ENCODE measurements at places on chromosomes 1 and 21.

DNA sequence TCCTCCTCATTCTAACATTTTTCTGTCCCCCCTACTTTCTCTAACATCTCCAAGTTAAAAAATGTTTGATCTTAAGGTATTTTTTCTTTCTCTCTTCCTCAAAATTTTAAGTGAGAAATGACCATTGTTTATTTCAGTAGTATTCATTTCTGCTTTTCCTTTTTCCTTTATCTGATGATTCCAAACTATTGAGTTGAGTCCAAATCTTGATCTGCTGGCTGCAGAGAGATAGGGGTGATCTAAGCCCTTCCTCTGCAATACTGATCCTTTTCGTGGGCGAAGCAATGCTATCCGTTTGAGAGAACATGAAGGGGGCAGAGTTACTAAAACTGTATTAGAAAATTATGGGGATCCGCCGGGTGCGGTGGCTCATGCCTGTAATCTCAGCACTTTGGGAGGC, 516 bp upstream of the NMNAT2 start:
- no peak for DNase-seq

- DNase-seq, result no peak
Measured at GRCh38 chr1:64873576-64873975, 92.8 kb downstream of the JAK1 start.

- peak; percentile 58 for DNase-seq
Measured at GRCh38 chr1:53982034-53982762, 35.8 kb downstream of the LDLRAD1 start.

GRCh38 chr1:81208441-81208840, 592.3 kb upstream of the ADGRL2 start:
- peak; percentile 57 for DNase-seq

DNA sequence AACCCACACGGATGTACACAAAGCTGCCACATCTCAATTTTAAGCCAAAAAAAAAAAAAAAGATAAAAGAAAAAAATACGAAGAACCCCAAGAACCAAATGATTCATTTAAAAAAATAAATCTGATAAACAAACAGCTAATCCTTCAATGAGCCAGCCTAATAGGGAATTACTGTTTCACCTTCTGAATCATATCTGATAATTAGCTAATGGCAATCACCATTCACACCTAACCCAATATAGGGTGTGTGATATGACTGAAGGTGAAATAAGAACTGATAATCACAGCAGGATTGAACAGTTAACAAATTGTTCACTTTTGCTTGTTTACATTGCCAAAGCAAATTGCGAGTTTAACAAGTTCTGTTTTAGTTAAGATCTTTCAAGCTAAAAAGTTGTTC, 61.4 kb downstream of the LAMC2 start:
- no peak for DNase-seq

GRCh38 chr1:229340496-229340895, 2.4 kb downstream of the CCSAP start:
- no peak for DNase-seq

GRCh38 chr1:869499-870244, 54.1 kb upstream of the SAMD11 start:
- peak; percentile 75 for DNase-seq

DNA sequence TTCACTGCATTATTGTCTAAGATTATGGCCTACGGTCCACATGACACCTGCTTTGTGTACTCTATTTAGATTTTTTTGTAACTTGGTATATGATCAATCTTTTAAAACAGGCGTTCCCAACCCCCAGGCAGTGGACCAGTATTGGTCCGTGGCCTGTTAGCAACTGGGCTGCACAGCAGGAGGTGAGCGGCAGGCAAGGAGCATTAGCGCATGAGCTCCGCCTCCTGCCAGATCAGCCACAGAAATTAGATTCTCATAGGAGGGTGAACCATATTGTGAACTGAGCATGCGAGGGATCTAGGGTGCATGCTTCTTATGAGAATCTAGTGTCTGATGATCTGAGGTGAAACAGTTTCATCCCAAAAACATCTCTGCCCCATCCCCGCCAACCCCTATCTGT, 228.4 kb upstream of the NR5A2 start:
- DNase-seq, result no peak

DNA sequence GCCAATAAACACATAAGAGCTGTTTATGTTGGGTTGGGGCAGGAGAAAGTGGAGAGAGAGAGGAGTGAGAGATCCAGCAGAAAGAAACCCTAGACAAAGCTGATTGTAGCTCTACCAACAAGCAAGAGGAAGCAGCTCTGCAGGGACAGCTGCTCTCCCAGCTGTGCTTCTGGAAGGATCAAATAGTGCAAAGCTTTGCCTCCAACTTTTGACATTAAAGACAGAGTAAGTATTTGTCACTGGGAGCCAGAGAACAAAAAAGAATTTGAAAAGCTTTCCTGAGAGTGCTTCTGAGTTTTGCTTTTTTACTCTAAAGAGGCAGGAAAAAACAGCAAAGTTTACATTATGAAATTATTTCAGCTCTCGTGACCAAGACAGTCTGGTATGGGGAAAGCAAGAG, 28.5 kb upstream of the C1orf198 start:
- DNase-seq, result no peak

DNA sequence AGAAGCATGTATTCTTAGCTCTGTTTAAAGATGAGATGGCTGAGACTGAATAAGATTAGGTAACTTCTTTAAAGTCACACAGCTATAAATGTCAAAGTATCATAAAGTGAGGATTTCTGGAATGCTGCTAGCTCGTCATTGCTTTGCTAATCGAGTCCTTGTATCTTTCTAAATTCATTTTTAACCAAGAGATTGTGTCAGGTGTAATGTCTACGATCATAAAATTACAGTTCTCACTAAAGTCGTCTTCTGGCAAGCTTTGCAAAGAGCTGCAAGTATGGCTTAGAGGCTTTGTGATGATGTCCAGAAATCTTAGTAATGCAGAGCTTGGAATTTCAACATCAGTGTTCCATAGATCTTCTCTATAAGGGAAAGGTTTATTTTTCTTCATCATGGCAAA, 569.8 kb downstream of the LMO4 start:
- DNase-seq, result no peak

DNA sequence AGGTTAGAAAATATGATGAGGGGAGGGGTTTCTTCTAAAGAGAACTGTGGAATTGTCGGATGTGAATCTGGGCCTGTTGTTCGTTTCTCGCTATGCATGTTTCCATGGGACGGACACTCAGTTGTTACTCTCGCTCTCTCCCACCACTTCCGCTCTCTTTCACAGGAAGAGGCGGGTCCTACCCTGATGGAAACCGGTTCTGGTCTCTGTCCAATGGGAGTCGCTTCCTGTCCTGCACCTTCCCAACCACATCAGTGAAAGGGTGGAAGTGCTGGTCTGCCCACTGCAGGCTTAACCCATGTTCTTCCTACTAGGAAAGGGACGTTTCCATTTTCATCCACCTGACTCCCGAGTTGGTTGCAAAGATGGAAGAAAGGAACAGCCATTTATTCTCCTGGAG, 119.4 kb downstream of the KCNJ15 start:
- DNase-seq, result peak; percentile 36

DNA sequence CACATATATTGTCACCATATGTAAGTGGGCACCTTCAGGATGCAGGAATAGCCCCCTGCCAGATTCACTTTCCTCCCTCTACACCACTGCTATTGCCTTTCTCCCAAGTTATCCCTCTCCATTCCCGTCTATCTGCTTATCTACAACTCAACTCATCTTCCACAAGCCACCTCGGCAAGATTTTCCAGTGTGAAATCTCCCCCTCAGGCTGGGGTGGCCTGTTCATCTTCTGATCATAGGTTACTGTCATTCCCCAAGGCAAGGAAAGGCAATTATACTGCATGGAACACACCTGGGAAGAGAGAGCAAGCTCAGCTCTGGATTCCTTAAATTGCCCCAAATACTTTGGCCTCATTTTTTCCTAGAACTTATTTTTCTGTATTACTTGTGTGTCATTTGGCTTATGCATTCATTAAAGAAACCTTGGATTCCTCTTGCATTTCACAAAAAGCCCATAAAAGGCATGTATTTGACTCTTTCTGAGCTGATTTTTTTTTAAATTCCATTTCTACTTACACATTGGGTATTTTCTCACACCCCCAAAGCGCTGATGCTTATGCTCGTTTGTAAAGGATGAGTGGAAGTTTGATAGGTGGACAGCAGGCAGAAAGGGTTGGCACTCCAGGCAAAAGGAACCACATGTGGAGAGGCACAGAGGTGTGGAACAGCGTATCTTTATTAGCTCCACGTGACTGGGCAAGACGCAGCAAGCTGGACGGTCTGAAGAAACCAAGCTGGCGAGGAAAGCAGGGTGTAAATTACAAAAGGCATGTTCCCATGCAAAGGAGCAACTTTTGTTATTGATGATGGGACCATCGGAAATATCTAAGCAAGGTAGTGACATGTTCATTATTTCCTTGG, 169.7 kb upstream of the RAB4A start:
- no peak for DNase-seq

GRCh38 chr21:33434770-33435360, 31.7 kb downstream of the IFNGR2 start:
- DNase-seq, result peak; percentile 98

DNA sequence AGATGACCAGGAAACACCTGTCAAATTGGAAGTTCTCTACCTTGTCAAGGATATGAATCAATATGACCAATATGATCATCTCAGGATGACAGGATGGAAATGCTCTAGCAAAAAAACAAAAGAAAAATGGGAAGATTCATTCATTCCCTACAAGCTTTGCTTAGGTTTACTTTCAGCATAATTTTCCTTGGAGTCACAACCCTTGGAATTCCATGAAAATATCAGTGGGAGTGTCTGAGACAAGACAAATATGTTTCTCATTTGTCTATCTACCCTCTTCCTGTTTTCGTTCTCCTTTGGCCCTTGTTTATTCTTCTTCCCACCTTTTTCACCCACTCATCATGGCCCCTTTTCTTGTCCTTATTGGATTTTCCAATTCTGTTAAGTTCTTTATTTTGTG, 50.6 kb downstream of the COLGALT2 start:
- DNase-seq, result no peak

- DNase-seq, result peak; percentile 76
Measured at GRCh38 chr21:25881524-25882376, 147.0 kb downstream of the GABPA start.

DNA sequence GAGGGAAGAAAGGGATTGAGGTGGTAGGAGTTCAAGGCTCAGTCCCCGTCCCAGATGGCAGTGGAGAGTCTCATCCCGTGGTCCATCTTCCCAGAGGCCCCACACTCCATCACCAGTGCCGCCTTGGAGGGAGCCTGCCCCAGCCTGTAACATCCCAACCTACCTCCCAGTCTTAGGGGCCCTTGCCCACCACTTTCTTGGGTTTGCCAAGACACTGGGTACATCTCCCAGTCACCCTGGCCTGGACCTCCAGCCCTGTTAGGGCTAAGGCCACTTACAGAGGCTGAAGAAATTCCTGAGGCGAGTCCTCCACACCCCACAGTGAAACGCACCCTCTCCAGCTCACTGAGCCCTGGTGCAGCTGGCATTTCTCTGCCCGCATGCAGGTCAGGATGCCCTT, 3.3 kb downstream of the TMEM200B start:
- DNase-seq, result no peak

GRCh38 chr1:96886474-96886873, 164.9 kb downstream of the PTBP2 start:
- DNase-seq, result no peak

- DNase-seq, result no peak
Measured at GRCh38 chr1:119442756-119443155, 27.8 kb downstream of the HSD3B2 start.

DNA sequence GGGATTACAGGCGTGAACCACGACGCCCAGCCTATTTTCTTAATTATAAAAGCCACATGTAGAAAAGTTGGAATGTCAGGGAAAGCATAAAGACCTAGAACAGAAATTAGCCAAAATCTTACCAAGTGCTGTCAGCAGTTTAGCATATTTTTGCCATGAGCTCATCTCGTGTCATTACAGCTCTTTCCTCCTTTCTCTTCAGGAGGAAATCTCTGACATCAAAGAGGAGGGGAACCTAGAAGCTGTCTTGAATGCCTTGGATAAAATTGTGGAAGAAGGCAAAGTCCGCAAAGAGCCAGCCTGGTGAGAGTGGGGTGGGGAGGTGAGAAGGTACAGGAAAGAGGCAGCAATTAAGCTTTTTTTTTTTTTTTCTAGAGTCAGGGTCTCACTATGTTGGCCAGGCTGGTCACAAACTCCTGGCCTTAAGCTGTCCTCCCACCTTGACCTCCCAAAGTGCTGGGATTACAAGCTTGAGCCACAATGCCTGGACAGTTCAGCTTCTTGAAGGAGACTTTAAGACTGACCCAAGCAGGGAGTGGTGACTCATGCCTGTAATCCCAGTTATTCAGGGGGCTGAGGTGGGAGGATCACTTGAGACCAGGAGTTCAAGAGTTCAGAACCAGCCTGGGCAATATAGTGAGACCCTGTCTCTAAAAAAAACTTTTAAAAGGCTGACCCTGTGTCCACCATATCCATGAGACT, 8.4 kb upstream of the BGLAP start:
- no peak for DNase-seq

GRCh38 chr1:24426744-24427544, 11.3 kb downstream of the NIPAL3 start:
- DNase-seq, result no peak

GRCh38 chr1:202624781-202625108, 85.5 kb downstream of the SYT2 start:
- no peak for DNase-seq
